ENCODE measurements at places on chromosomes 5 and 9.

DNA sequence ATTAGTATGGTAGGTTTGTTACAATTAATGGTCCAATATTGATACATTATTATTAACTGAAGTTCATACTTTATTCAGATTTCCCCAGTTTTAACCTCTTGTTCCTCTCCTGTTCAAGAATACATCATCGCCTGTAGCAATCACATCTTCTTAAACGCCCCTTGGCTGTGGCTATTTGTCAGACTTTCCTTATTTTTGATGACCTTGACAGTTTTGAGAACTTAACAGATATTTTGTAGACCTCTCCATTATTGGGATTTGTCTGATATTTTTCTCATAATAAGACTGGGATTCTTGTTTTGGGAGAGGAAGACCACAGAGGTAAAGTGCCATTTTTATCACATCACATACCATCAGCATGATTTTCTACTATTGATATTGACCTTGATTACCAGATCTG, 112.3 kb upstream of the MARCHF11 start:
- DNase-seq: no peak

- no peak for DNase-seq
These were observed 144.5 kb downstream of the GCNT1 start for GRCh38 chr9:76603448-76603895.

GRCh38 chr9:97958812-97959511, 21.0 kb upstream of the HEMGN start:
- no peak for DNase-seq

DNA sequence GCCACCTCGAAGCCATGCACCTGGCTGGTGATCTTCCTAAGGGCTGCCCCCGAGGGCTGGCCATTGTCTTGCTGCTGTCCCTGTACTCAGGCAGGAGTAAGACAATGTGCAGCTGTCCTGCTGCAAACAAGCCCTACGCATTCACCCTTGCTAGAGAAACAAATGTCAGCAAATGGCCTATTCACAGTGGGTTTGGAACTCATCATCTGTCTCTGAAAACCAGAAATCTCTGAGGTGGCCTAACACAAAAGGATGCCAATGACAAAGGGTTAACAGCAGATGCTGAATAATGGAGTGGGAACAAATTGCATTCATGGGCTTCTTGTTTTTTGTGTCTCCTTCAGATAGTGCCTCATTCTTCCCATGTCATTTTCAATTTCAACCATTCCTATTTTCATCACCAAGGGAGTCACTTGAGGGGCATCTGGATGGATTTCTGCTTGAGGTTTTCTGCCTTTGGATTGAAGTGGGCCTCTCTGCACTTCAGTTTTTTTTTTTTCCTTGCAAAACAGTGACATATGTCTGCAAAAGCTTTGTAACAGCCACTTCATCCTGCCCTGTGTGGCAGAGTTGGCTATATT, 261.6 kb upstream of the VLDLR start:
- DNase-seq: no peak

DNA sequence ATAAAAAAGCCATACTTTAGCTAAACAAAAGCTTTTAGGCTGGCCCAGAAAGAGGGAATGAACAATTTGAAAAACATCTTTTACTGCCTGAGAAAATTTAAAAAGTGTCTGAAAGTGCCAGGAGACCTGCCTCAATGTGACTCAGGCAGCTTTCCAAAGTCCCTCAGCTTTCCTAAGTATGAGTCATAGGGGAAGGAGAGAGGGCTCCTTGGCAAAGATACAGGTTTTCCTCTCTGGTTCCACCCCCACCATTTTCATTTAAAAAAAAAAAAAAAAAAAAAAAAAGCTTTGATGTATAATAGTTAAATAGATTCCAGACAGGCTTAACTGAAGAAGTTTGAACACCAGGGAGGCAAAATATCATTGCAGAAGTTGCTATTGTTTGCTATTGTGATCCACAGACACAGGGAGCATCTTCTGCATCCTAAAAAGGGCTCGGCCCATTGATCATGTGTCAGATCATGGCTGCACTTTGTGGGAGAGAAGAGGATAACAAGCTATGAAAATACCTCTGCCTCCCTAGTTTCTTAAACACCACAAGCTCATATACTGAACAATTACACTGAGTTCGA, 71.5 kb downstream of the MRPS27 start:
- DNase-seq: no peak

DNA sequence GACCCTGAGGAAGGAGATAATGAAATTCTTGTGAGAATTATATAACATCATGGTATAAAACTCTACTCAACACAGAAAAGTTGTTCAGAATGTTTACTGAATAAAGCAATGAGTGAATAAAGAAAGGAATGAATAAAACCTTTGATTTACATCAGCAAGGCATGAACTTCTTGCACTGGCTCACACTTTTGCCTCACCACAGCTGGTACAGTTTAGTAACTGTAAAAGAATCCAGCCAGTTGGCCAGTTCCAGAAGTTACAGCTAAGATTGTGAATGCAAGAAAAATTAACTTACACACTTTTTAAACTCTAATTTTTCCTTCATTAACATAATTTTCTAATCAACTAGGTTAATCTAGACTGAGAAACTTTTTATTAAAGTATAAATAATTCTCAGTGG, 490.9 kb downstream of the NFIB start:
- DNase-seq: no peak

DNA sequence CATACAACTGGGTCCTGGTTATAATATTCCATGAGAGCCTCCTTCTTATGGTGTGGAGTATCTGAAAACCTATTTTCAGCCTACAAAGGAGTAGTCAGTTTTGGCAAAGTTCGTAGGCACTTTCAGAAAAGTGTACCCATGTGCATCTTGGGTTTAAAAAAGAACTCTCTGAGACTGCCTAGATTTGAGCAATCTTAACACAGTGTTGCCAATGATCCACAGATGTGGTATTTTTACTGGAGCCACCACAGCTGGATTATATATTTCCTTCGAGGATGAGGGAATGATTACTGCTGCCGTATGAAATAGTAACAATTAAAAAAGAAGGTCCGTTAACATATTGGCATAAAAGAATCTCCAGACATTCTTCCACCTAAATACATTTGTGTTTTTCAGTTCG, 1.1 kb downstream of the PALM2AKAP2 start:
- DNase-seq: no peak

DNA sequence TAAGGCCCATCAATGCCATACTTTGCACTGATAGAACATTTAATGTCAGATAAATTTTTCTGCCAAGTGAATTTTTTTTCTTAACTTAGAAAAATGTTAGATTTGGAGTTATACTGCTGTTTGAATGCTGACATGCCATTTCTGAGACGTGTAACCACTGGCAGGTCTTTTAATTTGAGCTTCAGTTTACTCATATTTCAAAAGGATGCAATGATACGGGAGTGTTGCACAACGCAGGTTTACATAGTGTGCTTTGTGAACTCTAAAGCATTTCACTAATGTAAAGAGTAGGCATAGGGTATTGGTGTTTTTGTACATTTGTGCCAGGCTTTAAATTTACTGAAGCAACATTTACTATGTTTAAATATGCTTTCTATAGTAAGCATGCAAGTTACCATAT, 4.2 kb downstream of the ZBTB43 start:
- no peak for DNase-seq

GRCh38 chr9:137236238-137236935, 4.7 kb upstream of the TUBB4B start:
- DNase-seq: peak; percentile 91

DNA sequence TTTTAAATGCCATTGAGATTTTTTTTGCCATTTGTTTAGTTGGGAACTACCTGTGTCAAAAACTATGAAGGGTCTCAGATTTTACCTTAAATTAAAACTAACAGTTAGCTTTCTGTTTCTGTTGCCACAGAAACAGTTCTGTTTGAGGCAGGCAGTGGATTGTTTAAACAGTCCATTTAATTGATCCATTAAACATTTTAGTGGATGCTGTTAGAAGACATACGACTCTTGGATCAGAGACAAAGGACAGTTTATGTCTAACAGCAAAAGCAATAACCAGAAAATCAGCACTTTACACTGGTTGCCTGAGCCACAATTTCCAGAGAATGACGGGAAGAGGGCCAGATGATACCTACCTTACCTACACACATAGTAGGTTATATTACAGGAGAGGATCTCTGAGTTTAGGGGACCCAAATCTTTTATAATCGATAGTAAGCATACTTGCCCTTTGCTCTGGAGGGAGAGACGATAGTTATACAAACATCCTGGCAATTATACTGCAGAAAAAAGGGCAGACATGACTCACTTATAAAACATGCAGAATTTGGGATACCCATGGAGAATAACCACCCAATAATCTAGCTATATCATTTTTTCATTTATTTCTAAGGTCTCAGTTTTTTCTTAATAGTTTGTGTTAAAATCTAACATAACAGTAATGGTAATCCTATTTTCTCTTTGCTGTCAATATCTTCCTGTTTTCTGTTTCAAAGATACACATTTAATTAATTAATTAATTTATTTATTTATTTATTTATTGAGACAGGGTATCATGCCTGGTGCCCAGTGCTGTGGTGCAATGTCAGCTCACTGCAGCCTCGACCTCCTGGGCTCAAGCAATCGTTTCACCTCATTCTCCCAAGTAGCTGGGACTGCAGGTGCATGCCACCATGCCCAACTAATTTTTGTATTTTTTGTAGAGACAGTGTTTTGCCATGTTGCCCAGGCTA, 136.7 kb upstream of the TNFAIP8 start:
- DNase-seq: no peak

DNA sequence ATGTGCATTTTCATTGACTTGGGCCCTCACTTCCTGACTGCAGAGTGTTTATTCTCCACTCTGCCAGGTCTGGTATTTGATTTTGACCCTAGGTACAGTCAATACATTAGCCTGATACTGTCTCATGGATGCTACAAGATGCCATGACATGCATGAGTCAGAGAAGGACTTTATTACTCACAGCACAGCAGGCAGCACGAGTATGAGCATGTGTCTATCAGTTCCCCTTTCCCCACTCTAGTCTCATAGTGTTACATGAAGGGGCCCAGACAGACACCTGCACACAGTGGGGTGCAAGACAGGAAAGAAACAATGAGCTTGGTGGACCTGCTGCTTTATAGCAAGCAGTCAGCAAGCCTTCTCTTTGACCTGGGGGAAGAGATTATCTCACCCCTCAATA, 19.6 kb downstream of the ITGA2 start:
- no peak for DNase-seq

DNA sequence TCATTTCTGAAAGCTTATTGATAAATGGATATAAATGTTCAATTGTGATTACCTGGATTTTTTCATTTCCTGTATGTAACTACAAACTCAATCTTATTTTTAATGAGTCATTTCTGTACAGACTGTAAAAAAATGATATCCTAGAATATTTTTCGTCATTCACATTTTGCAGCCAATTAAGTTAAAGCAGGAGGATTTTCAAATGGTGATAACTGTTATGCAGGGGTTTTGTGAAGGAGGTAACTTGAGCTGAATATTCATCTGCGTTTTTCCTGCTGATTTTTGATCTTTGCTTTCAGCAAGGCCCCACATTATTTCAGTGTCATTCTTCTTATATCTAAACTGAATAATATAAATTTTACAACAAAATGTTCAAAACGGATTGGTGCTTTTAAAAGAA, 74.1 kb downstream of the SLF1 start:
- DNase-seq: no peak

GRCh38 chr5:141705469-141705868, 23.4 kb upstream of the ARAP3 start:
- no peak for DNase-seq

GRCh38 chr9:27441741-27442070, 82.4 kb upstream of the IFNK start:
- peak; percentile 51 for DNase-seq

- no peak for DNase-seq
These were observed 196.2 kb upstream of the SLC24A2 start for GRCh38 chr9:19985081-19985480.

DNA sequence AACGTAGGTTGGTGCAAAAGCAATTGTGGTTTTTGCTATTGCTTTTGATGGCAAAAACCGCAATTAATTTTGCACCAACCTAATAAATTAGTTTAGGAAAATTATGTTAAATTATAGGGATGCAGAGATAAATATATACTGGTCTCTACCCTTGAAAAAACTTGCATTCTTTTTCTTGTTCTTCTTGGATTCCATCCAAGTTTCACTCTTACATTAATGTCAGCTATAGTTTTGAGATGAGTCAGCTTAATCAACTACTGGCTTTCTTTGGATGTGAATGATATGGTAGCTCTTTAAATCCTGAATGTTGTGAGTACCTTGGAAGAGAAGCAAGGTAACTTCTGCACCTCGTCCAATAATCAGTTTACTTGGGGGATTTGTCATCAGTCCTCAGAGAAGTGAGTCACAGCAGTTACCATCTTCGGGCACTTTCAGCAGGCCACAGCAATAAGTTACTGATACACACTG, 549.0 kb upstream of the ZNF608 start:
- no peak for DNase-seq

DNA sequence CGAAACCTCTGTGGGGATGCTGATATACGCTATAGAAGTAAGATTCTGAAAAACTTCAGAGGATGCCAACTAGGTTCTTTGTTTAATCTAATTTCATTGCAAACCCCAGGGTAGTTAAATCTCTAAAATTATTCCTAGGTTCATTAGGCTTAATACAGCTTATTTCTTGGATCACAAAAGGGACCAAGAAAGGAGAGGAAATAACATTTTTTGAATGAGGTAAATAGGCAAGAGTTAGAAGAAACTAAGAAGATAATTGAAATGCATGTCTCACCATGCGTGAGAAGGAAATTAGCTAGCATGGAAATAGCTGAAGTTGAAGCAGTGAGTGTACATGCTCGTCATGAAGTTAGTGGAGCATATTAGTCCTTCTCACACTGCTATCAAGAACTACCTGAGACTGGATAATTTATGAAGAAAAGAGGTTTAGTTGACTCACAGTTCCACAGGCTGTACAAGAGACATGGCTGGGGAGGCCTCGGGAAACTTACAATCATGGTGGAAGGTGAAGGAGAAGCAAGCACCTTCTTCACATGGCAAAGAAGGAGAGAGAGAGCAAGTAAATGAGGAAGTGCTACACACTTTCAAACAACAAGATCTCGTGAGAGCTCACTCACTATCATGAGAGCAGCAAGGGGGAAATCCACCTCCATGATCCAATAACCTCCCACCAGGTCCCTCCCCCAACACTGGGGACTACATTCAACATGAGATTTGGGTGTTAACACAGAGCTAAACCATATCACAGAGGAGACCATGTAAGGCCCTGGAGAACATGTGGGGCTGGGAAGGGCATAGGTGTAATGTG, 125.1 kb upstream of the OSMR start:
- DNase-seq: no peak

DNA sequence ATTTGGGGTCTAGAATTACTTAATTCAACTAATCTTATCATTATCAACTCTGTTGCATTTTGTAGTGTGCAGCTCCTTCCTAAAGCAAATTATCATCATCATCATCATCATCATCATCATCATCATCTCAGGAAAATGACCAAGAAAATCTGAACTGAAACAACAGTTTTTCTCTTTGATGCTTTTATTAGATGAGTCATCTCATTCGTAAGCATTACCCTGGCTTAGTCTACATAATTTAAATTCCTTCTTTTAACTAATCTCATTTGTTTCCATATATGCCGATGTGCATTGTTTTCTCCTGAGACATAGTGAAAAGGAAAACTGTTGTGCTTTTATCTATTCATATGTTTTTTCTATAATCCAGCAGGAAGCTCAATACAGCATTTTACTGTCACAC, 173.0 kb upstream of the PDE4D start:
- DNase-seq: no peak
